Uterine smooth muscle cell (primary cell): ENCODE measurements at places on chromosomes 7 and 10. TPM values are rescaled to one million over a fixed set of nuclear protein-coding genes. Genes with fewer than 3 reads are reported as not detected.

Gene ACTR3C
- 1.00 and 1.5 TPM in 2 replicates for total RNA-seq

Gene SLC18A2
- not detected in 2 replicates for total RNA-seq

Gene MEIG1
- not detected in 2 replicates for total RNA-seq

Gene SPAM1
- total RNA-seq: not detected in 2 replicates

Gene SLC26A4
- total RNA-seq: 0.44 and 0.50 TPM in 2 replicates

Gene GNAI1
- total RNA-seq: 51.7 and 56.4 TPM in 2 replicates

Gene SCART1
- 2.6 and 4.2 TPM in 2 replicates for total RNA-seq
